ENCODE measurements at places on chromosomes 6 and 20.

GRCh38 chr20:43959079-43959919 is 44.6 kb downstream of the TOX2 start:
- no peak for DNase-seq

GRCh38 chr6:163416557-163417253 is 2.2 kb downstream of the QKI start:
- DNase-seq, result no peak

DNA sequence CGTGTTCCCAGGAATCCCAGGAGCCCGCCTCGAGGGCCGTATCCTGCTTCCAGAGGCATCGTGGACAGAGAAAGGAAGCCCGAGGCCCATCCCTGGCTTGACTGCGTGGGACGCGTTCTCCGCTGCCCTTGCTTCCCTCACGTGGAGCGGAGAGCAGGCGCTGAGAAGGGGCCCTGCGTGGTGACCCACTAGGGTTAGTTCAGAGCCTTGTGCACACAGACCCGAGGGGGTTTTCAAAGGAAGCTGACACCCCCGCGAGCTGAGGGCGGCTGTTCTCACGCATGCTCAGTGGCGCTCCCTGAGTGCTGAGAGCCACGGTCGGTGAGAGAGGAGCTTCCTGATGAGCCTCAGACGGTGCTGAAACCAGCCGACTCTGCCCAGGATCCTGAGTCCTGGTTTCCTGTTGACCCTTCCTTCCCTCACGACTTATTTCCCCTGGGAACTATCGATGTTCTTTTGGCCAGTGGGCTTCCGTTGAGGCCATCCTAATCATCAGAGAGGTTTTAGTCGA is 28.9 kb upstream of the CCR6 start:
- peak; percentile 38 for DNase-seq

DNA sequence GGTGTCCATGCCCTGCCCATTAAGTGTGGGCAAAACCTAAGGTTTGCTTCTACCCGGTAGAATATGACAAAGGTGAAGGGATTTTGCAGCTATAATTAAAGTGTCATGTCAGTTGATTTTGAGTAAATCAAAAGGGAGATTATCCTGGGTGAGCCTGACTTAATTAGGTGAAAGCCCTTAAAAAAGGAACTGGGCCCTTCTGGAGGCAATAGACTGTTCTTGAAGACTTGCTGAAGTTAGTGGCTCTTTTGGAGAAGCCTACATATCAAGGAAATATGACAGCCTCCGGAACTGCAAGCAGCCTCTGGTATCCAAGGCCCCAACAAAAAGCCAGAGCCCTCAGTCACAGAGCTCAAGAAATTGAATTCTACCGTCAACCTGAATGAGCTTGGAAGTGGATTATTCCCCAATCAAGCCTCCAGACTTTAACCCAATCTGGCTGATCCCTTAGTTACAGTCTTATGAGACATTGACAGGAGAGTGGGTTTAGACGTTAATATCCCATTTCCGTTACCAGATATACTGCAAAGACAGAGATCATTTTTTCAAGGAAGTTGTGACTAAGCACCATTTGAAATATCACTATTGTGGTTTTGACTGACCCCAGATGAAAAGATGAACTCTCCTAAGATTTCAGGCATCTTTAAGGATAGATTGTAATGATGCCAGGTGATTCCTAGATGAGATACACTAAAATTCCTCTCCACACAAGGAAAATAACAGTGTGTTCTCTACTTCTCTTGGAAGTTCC is 303.4 kb downstream of the PLCB1 start:
- DNase-seq, result no peak

DNA sequence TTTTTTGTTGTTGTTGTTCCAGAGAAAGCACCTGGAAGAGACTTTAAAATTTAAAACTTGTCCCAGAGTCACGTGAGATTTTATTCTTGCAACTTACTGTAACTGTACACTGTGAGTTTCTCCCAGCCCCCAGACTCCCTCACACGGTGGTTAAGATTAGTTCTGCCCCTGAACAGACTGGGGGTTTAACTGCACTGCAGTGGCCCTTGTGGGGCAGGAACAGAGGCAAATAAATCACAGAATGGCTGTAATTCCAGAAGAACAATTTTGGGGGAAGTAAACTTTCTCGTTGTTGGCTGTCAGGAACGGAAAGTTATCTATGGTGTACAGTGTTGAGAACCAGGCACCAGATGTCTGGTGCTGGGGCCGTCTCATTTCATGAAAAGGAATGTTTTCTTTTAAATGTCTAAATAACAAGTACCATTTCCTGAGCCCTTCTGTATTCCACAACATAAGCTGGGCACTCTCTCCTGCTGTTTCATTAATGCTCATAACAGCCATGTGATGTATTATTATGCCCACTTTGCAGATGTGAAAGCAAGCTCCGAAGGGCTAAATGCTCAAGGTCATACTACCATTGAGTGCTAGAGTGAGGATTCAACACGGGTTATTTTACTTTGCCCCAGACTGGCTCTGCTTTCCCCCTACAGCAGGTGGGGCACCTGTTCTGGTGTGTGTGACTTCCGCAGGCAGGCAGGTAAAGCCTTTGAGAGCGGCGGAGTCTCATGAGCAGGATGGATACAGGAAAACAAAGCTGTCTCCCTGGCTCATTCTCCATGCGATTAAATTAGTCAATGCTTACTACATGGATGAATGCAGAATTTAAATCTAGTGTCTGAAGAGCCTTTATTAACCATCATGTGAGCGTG is 30.5 kb downstream of the CNKSR3 start:
- DNase-seq, result no peak

Data from left ventricle myocardium superior (tissue), 1 donor.